T-cell (primary cell): ENCODE measurements at places on chromosomes 7 and 10. TPM values are rescaled to one million over a fixed set of nuclear protein-coding genes. Genes with fewer than 3 reads are reported as not detected.

DNA sequence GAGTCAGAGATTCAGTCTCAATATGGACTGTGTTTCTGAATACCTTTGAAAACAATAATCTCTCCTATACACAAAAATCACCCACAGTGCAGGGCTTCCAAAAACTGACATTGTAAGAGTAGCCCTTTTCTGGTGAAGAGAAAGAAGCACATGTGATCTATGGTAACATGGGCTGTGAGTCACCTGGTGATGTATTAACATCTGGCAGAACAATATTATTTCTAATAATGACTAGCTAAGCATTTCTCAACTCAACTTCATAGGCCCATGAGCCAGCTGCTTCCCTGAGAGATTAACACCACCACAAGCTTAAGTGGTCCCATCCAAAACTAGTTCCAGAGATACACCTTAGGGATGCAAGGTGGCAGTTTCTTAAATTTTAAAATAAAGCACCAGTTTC is 331.0 kb upstream of the NRP1 start:
- no peak for DNase-seq
- H3K27ac ChIP-seq, result no peak overlapping the region
- H3K4me1 ChIP-seq, result no peaks in the 10 kb centered on the region
- no peaks in the 10 kb centered on the region for H3K27me3 ChIP-seq
- H3K36me3 ChIP-seq, result no peaks in the 10 kb centered on the region

DNA sequence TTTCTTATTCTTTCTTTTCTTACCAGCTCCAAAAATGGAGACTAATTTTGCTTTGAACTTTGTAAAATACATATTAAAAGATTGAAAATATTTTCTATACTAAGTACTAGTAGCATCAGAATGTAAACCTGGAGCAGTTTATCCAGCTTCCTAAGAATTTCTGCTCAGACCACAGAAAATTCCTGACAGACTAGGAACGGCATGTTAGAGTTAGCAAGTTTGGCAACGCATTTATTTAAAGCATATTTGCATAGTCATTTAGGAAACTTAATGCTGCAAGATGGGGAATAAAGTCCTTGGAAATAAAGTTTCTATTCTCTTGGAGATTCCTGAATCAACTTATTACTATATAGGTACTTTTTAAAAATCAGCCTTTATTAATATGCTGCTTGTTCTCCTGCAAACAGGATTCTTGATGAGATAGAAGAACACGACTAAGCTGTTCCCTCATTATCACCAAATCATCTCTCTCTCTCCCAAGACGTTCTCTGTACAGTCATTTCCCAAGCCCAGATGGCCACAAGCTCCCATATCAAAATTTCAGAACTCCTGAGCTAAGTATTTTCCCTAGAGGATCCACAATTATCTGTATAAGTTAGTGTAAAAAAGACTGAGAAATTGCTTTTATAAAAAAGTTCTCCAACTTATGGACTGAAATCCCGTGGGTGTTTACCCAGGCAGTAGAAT is 305.8 kb upstream of the NEBL start:
- DNase-seq, result no peak
- H3K27ac ChIP-seq, result no peak overlapping the region
- H3K27me3 ChIP-seq, result no peaks in the 10 kb centered on the region
- H3K4me3 ChIP-seq, result no peak overlapping the region
- no peaks in the 10 kb centered on the region for H3K36me3 ChIP-seq
- no peaks in the 10 kb centered on the region for H3K4me1 ChIP-seq

- H3K4me1 ChIP-seq, result no peaks in the 10 kb centered on the region
- DNase-seq, result no peak
- no peaks in the 10 kb centered on the region for H3K36me3 ChIP-seq
- no peak overlapping the region for H3K4me3 ChIP-seq
Measured at GRCh38 chr7:34107276-34107675, 201.9 kb downstream of the BMPER start.

DNA sequence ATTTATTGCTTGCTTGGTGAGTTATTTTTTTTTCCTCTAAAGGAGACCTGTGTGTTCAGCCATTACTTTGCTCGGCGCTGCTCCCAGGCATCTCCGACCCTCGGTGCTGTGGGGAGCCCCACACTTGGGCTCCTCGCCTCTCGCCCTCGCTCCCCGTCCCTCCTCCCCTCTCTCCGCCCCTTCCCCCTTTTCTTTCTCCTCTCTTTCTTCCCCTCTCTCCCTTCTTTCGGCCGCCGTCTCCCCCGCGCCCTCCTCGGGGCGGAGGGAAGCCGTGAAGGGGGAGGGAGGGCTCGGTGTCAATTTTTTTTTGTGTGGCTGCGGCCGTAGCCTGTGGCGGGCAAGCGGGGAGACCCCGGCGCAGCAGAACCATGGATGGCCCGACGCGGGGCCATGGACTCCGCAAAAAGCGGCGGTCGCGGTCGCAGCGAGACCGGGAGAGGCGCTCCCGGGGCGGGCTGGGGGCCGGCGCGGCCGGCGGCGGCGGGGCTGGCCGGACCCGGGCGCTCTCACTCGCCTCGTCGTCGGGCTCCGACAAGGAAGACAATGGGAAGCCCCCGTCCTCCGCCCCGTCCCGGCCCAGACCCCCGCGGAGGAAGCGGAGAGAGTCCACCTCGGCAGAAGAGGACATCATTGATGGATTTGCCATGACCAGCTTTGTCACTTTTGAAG is 1.1 kb downstream of the AUTS2 start:
- peak overlapping the region; percentile 95 for H3K4me3 ChIP-seq
- no peak for DNase-seq
- no peak overlapping the region for H3K27ac ChIP-seq

DNA sequence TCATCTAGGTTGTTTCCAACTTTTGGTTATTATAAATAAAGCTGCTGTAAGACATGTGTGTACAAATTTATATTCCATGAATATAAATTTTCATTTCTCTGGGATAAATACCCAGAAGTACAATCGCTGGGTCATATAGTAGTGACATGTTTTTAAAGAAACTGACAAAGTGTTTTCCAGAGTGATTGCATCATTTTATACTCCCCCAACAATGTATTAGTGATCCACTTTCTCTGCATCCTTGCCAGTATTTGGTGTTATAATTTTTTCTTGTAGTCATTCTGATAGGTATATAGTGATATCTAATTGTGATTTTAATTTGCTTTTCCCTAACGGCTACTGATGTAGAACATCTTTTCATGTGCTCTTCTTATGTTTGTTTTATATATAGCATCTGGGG is 27.0 kb upstream of the ARHGAP21 start:
- no peak for DNase-seq
- H3K27ac ChIP-seq, result no peak overlapping the region
- H3K4me1 ChIP-seq, result no peaks in the 10 kb centered on the region
- no peaks in the 10 kb centered on the region for H3K36me3 ChIP-seq
- peaks cover 2% of the 10 kb centered on the region for H3K27me3 ChIP-seq

DNA sequence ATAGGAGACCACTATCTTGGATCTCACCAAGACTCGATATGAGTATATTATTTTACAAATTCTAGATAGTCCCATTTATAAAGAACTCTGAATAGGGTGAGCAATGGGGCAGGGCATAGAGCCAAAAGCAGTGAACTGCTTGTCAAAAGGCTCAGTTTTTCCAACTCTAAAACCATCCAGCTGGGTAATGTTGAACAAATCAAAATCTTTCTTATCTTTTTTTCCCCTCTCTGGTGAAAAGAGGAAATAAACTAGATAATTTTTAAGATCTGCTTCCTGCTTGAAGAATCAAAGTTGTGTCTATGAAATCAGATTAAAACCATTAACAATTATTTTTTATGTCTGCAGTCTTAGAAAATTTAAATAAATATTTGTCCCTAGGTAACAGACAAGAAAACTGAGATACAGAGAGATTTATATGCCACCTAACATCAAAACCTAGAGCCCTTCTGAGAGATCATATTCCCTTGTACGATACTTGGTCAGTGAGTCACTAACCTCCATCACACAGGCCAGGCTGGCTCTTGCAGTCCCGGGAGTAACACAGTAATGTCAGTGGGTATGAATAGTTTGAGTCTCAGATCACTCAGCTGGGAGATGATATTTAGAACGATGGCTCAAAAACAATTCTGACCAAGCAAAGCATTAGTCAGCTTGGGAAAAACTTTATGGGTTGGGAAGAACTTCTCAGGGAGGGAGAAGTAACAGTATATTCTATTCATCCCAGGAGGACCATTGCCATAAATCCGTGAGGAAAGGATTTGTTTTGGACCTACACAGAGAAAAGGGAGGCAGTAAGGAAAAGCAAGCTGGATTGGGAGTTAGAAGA is 178.8 kb downstream of the REEP3 start:
- no peaks in the 10 kb centered on the region for H3K27me3 ChIP-seq
- H3K36me3 ChIP-seq, result no peaks in the 10 kb centered on the region
- no peak overlapping the region for H3K4me3 ChIP-seq
- no peak overlapping the region for H3K27ac ChIP-seq

- H3K4me1 ChIP-seq, result no peaks in the 10 kb centered on the region
- DNase-seq, result no peak
- H3K36me3 ChIP-seq, result no peaks in the 10 kb centered on the region
- no peak overlapping the region for H3K4me3 ChIP-seq
- H3K27ac ChIP-seq, result no peak overlapping the region
Measured at GRCh38 chr10:104142081-104142480, 20.1 kb downstream of the SFR1 start.

DNA sequence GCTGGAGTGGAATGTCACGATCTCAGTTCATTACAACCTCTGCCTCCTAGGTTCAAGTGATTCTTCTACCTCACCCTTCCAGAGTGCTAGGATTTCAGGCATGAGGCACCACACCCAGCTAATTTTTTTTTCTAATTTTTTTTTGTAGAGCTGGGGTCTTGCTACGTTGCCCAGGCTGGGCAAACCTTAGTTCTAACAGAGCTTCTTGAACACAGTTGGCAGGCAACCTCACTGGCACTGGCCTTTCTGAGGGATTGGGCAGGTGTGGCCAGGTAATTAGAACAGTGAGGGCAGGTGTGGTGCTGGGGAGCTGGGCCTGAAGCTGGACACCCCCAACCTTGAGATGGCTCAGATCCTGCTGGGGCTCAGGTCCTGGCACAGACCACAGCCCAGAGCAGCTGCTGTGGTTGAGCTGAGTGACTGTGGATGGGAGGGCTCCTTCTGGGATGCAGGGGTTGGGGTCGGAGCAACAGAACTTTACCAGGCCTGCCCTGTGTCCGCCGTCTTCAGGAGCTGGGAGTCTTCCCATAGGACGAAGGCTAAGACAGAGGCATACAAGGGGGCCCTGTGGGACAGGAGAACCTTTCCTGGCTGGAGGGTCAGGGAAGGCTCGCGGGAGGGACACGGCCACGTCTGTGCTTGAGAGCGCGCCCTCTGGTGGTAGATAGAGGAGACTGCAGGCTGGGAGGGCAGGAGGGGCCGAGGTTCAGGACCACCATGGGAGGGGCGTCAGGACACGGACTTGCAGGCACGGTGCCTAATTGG is 48.2 kb downstream of the COL26A1 start:
- peaks cover 20% of the 10 kb centered on the region for H3K27me3 ChIP-seq
- H3K36me3 ChIP-seq, result no peaks in the 10 kb centered on the region
- H3K4me3 ChIP-seq, result no peak overlapping the region
- DNase-seq, result peak; percentile 33
- H3K4me1 ChIP-seq, result peaks cover 8% of the 10 kb centered on the region

- peaks cover 91% of the 10 kb centered on the region for H3K4me1 ChIP-seq
- H3K27ac ChIP-seq, result peak overlapping the region; percentile 60
- H3K4me3 ChIP-seq, result no peak overlapping the region
- DNase-seq, result no peak
Measured at GRCh38 chr10:102650655-102651454, 6.6 kb downstream of the TRIM8 start.

DNA sequence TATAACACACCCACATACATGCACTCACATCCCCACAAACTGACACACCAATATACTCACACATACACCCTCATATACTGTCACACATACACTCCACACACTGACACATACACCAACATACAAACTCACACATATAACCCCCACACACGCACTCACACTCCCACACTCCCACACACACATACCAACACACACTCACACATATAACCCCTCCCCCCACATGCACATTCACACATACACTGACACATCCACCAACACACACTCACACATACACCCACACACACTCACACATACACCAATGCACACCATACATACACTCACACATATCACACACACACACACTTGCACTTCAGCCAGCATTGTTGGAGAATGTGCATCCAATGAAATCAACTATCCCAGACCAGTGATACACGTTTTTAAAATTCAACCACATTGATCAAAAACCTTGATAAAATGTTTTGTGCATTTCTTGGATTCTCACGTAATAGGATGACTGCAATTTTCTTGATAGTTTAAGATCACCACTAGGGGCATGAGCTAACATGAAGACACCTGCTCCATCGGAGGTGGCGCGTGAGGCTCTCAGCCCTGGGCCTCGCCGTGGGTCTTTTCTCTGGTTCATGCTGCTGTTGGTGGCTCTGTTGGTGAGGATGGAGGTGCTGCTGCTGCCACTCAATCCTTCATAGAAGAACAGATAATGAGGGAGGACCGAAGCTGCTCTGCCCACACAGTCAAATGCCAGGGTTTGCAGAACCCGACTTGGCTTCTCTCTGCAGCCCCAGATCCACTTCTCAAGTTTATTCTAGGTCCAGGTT is 32.1 kb upstream of the CHST15 start:
- H3K27ac ChIP-seq, result no peak overlapping the region
- no peak overlapping the region for H3K4me3 ChIP-seq
- no peaks in the 10 kb centered on the region for H3K4me1 ChIP-seq

DNA sequence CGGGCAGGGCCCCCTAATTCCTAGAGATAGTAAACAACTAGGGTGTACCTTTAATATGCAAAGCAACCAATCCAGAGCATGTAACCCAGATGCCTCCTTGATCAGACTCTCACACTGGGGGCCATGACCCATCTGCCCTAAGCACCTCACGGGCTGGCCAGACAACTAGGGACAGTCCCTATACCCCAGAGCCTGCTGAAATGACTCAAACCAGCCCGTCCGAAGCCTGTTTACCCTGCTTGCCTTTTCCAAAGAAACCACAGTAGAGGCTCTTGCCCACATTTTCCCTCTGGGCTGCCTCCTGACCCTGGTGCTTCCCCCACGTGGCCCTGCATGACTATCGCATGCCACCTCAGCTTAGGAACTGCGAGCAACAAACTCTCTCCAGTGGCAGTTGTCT is 46.2 kb downstream of the RGS10 start:
- peak overlapping the region; percentile 45 for H3K27ac ChIP-seq
- H3K4me1 ChIP-seq, result peaks cover 82% of the 10 kb centered on the region
- no peak for DNase-seq
- no peaks in the 10 kb centered on the region for H3K36me3 ChIP-seq

- no peaks in the 10 kb centered on the region for H3K4me1 ChIP-seq
- H3K27ac ChIP-seq, result no peak overlapping the region
- H3K4me3 ChIP-seq, result no peak overlapping the region
- H3K36me3 ChIP-seq, result no peaks in the 10 kb centered on the region
- no peak for DNase-seq
Measured at GRCh38 chr10:118012952-118013525, 33.7 kb downstream of the RAB11FIP2 start.

MYH16 gene
- total RNA-seq, result not detected

PLAC9 gene
- total RNA-seq, result not detected

FGF8 gene
- total RNA-seq, result not detected

C10orf105 gene
- total RNA-seq, result 0.16 TPM

TAS2R4 gene
- 2.6 TPM for total RNA-seq

CHST3 gene
- not detected for total RNA-seq
